T follicular helper cell (primary cell): ENCODE measurements at places on chromosomes 3 and 15.

DNA sequence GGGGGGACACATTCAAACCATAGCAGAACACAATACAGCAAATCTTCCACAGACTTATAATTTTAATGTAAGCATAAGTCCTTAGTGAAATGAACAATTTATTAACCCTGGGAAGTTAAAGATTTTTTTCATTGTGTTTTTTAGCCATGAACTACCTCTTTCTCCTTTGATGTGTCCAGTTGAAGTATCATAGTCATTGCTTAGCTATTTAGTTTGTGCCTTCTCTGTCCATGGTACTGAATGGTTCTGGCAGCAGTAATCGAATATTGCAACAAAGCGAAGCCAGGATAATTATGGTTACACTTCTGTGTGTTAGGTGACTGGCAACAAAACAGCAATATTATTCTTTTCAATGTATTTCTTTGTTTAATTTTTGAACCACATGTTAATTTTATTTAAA is 403.0 kb upstream of the ONECUT1 start:
- DNase-seq = no peak

DNA sequence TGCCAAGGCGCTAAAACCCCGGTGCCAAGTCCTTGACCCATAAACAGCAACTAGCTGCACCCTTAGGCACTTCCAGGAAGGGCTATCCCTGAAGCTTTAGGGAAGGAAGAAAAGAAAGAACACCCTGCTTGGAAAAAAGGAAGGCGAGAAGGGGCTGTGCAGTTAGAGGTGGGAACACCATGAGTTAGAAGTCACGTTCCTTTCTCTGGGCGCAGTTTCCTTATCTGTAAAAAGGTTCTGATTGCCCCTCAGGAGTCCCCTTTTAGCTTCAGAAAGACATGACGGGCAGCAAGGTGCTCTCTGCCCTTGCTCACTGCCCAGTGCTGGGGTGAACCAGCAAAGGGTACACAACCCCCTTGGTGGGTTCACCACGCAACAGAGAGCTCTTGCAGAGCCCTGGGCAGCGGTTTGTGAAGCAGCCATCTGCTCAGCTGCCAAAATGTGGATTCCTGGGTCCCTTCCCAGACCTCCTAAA is 798 bp downstream of the GCHFR start:
- no peak for DNase-seq

GRCh38 chr3:40086890-40087883 is 222.3 kb upstream of the EIF1B start:
- no peak for DNase-seq

- peak; percentile 56 for DNase-seq
Observed at GRCh38 chr3:112132975-112133448, at the start of gene GCSAM. Gene GCSAM (minus strand): TSS chr3:112133248. CDS start chr3:112133120, 128 bp downstream.

GRCh38 chr3:126417515-126417914 is 22.8 kb downstream of the CFAP100 start:
- DNase-seq = no peak

GRCh38 chr3:194005930-194006501 is 129.9 kb upstream of the HES1 start:
- DNase-seq = no peak

- no peak for DNase-seq
Observed at GRCh38 chr3:194265996-194266964, 84.8 kb downstream of the CPN2 start.

GRCh38 chr3:67653425-67654098 is 850 bp downstream of the SUCLG2 start:
- DNase-seq = no peak

GRCh38 chr3:179624451-179624850 is 19.9 kb downstream of the NDUFB5 start:
- no peak for DNase-seq

- no peak for DNase-seq
Observed at GRCh38 chr15:50145451-50145872, 26.4 kb upstream of the ATP8B4 start.

- no peak for DNase-seq
Observed at GRCh38 chr15:58923696-58924300, 9.7 kb downstream of the SLTM start.

GRCh38 chr3:42829628-42830436 is 20.6 kb downstream of the ACKR2 start:
- no peak for DNase-seq

DNA sequence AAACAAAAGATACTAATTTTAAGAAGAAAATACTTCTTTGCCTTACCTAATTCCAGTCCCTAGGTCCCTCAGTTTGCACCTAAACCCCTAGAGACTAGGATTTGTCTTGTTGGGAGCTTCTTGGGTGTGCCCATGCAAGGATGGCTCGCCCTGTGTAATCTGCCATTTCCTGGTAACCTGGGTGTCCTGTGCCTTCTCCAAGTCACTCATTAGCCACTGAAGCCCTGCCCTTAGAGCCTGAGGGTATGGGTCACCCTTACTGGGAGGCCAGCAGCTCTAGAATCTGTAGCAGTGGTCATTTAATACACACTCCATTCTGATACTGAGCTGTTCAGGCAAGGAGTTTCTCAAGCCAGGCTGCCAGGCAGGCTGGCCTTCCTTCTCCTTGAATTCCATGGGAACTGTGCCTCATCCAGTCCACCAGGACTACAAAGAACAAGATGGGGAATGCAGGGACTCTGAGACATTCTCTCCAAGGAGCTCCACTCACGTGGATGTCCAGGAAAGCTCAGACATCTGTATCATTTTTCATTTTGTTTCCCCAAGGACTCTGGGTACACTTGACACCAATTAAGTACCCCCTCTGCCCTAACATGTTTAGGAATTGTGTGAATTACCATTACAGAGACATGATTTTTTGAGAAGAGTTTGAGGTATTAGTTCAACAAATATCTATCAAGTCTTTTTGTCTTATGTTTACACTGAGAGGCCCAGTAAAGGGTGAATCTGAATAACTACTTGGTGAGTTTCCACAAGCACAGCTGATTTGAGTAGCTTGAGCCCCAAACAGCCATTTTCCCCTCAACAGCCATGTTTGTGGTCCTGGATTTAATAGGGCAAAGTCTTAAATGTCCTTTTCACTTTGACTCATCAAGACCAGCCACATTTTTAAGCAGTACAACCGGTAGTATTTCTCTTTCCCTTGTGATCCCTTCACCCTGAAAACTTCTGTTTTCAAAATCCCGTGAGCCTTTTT is 52.6 kb downstream of the ARNT2 start:
- no peak for DNase-seq

DNA sequence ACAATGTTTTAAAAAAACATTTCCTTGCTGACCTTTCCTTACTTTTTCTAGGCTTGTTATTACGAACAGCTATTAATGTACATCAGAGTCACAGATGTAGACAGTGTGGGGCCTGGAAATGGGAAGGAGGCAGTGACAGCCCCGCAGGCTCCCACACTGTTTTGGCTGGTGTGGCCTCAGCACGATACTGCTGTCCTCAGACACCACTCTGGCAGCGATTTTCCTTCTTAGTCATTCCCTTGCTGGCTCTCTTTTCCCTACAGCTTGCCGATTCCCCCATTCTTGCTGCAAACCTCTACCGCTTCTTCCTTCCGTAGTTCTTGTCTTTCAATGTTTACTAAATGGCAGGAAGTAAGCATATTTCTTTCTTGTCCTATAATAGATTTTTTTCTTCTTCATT is 113.1 kb downstream of the ABI3BP start:
- DNase-seq = no peak

- no peak for DNase-seq
Observed at GRCh38 chr15:80645494-80646065, 49.5 kb upstream of the ABHD17C start.

DNA sequence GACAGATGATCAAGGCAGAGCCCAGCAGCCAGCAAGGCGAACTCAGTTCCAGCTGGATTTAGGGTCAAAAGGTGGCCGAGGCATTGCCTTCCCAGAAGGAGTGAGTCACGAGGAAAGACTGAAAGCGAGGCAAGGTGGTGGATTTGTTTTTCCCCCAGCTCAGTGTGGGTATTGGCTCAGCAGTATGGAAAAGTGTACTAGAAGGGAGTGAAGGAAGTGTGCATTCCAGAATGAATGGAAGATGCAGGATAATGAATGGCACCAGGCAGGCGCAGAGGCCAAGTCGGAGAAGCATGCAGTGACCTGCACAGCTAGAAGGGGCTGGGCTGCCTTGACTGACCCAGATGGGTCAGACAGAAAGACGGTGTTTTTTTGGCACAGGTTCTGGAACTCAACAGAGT is 46.3 kb downstream of the FOXP1 start:
- no peak for DNase-seq

- DNase-seq = no peak
Observed at GRCh38 chr3:144429719-144430121, 458.1 kb downstream of the DIPK2A start.
